ENCODE measurements at places on chromosomes 13 and 19. TPM values are rescaled to one million over a fixed set of nuclear protein-coding genes. Genes with fewer than 3 reads are reported as not detected.

The IGLON5 gene
- total RNA-seq: 26.7 TPM

The C5AR2 gene
- total RNA-seq: 2.6 TPM

The ZNF99 gene
- 0.63 TPM for total RNA-seq

The GNG8 gene
- total RNA-seq: not detected

The ZNF90 gene
- total RNA-seq: 2.5 TPM

The GPR12 gene
- total RNA-seq: 14.7 TPM

The PRSS57 gene
- not detected for total RNA-seq

The EFNA2 gene
- 1.7 TPM for total RNA-seq

The SERPINE3 gene
- total RNA-seq: 0.46 TPM

The C19orf73 gene
- total RNA-seq: 3.2 TPM

The TBC1D4 gene
- total RNA-seq: 20.3 TPM

The ZNF284 gene
- total RNA-seq: 5.4 TPM

The PRKCG gene
- total RNA-seq: 44.3 TPM

DNA sequence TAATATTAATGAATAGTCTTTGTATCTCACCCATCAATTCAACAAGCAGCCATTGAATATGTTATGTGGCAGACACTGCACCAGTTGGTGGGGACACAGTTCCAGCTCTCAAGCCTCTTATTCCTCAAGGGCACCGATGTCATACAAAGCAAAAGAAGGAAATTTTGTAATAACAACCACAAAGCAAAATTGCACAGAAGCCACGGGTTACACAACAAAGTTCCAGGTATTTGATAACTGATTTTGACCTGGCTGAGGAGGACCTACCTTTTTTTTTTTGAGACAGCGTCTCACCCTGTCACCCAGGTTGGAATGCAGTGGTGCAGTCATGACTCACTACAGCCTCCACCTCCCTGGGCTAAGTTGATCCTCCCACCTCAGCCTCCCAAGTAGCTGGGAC is 266.7 kb downstream of the FOXO1 start:
- DNase-seq: no peak

DNA sequence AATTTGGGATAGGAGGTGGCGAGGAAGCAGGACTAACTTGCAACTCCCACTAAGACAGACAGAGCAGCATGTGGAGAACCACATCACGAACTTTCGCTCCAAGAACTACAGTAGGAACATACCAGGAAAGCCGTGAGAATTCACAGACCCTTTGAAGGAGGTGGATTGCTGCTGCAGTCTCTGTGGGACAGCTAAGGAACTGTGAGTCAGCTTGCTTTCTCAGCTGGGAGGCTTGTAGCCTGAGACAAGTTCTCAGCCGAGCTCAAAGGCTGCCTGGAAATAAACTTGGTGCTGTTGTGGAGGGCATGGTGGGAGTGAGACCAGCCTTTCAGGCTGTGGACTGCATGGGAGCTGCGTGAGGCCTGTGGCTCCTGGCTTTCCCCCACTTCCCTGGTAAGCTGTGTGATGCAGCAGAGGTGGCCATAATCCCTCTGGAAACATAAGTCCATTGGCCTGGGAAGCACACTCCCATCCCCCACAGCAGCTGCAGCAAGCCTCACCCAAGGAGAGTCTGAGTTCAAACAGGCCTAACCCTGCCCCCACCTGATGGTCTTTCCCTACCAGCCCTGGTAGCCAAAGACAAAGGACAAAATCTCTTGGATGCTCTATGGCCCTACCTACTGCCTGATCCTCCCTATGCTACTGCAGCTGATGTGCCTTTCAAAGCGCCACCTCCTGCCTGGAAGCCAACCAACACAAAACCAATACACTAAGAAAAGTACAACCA is 441.1 kb upstream of the HTR2A start:
- DNase-seq: peak; percentile 29

DNA sequence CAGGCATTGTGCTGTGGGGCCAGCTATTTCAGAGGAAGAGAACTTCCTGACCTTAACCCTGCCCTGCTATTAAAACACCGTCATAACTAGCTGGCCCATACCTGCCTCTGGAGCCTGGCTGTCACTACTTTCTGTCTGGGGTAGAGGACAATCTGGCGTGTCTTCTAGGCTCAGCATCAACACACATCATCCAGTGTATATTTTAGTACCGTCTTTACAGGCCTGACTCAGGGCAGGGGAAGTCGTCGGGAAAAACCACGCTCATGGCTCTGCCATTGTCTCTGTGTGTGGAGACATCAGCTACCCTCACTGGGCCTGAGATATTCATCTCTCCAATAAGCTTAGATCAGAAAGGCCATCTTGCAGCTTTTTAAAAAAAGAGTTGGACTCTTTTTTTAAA is 151.1 kb downstream of the KATNAL1 start:
- no peak for DNase-seq

GRCh38 chr13:49615836-49616675 is 12.3 kb upstream of the ARL11 start:
- DNase-seq: no peak

DNA sequence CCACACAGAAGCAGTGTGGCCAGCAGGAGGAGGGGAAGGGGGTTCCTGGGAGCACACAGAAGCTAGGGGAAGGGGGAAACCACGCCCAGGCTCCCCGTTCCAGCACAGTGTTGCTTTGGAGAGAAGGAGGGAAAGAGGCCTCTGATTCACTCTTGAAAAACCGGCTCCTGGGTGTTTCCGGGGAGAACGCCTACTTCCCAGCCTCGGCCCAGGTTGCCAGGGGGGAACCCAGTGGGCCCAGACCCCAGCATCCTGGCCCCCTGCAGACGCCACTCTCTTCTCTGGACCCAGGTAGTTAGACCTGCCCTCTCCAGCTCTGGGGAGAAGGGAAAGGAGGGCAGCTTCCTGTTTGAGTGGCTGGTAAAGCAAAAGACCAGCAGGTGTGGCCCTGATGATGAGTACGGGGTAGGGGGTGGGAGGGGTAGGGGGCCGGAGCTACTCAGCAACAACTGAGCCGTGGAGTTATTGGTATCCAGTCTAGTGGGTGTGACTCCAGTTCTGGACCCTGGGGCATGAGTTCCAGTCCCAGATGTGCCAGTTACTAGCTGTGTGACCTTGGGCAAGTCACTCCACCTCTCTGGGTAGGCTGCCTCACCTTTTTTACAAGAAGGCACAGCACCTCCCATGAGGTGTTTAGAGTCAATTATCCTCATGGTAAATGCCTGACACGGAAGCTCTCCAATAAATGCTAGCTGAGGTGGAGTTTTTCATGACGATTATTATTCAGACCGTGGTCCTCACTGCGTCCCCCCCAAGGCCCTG is 836 bp downstream of the GIPC1 start:
- DNase-seq: no peak

- DNase-seq: no peak
Observed at GRCh38 chr19:7506385-7507328, 9.2 kb upstream of the ZNF358 start.

GRCh38 chr13:60164234-60164889 is 634 bp upstream of the DIAPH3 start:
- no peak for DNase-seq

- DNase-seq: no peak
Observed at GRCh38 chr19:15107061-15108010, at the start of gene SYDE1. Gene SYDE1, plus strand, starts transcription at chr19:15107401. Its CDS starts 33 bp downstream, at chr19:15107434.

- DNase-seq: no peak
Observed at GRCh38 chr13:99004978-99005377, 27.1 kb upstream of the DOCK9 start.

DNA sequence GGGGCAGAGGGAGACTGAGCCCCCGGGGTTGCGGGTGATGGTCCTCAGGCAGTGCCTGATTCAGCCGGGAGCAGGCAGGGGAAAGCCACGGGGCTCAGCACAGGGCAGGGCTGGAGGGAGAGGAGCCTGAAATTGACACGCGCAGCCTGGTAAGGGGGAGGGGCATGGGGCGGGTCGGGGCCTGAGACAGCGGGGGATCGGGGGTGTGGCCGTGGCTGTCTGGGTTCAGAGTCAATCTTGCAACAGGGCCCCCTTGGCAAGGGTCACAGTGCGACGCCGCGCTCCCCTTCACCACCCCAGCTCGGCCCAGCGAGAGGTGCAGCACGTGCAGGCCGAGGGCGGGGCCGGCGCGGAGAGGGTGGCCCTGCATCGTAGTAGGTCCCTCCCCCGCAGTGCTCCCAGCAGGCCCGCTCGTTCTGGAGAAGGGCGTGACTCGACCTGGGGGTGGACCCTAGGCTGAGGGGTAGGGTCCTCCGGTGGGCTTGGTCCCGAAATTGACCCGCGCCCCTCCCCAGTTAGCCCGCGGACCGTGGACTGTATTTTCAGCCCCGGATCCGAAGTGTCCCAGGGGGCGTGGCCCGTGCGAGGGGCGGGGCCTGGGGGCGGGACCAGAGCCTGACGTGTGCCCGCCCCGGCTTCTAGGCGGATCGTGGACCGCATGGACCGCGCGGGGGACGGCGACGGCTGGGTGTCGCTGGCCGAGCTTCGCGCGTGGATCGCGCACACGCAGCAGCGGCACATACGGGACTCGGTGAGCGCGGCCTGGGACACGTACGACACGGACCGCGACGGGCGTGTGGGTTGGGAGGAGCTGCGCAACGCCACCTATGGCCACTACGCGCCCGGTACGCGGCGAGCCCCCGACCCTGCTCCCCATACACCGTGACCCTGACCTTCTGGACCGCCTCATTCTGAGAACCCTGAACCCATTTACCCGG is 6.0 kb downstream of the RCN3 start:
- peak; percentile 59 for DNase-seq

GRCh38 chr19:8731428-8732169 is 10.2 kb downstream of the OR2Z1 start:
- no peak for DNase-seq

- DNase-seq: no peak
Observed at GRCh38 chr13:69921156-69921555, 186.5 kb upstream of the ATXN8OS start.

DNA sequence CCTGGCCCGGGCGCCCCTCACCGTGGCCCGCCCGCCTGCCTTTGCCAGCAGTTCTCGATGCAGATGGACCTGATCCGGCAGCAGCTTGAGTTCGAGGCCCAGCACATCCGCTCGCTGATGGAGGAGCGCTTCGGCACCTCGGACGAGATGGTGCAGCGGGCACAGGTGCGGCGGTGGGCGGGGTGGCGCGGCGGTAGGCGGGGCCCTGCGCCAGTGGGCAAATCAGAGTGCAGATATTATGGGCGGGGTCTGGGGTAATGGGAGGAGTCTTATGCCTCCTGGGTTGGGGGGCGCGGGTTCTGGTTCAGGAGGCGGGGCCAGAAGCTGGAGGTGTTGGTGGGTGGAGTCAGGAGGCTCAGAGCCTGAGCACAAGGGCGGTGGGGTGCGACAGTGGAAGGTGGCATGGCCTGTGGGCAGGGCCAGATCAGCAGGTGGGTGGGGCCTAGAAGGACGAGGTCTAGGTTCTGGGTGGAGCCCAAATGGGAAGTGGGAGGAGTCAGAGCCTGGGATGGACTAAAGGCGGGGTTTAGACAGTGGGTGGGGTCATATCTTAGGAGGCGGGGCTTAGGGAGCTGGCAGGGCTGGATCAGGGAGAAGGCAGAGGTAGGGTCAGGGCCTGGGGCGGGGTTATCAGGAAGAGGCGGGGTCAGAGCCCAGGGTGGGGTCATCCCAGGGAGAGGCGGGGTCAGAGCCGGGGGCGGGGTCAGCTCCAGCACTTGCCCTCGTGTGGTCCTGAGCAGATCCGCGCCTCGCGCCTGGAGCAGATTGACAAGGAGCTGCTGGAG is 5.6 kb downstream of the APC2 start:
- no peak for DNase-seq

DNA sequence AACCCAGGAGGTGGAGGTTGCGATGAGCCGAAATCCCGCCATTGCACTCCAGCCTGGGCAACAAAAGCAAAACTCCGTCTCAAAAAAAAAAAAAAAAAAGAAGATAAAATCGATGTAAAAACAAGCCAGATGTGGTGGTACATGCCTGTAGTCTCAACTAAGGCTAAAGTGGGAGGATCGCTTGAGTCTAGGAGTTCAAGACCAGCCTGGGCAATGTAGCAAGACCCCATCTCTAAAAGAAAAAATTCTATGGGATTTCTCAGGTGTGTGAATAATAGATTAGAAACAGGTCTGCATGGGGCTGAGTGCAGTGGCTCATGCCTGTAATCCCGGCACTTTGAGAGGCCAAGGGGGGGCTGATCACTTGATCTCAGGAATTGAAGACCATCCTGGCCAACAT is 11.1 kb downstream of the PGPEP1 start:
- no peak for DNase-seq

DNA sequence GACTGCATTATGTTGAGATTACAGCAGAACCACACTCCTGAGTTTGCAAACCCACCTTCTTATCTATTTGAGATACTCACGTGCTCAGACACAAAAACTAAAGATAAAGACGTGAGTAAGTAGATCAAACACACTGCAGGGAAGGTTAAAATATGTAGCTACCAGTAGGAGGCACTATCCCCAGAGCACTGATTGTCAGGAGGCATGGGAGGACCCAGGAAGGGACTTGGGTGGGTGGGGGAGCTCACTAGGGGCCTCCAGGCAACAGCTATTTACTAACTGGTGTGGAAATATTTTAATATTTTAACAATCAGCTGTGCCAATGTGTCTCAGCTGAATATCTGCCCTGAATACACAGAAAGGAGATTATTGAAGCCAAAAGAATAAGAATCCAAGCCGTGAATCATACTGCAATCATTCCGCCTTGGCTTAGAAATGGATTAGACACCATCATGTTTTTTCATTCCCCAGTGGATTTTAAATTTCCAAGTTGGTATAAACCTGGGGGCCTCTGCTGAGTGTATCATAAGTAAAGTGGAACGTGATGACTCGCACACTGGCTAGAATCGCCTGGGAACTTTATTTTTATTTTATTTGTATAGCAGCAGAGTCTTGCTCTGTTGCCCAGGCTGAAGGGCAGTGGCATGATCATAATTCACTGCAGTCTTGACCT is 73.2 kb upstream of the CACNA1A start:
- no peak for DNase-seq

- DNase-seq: peak; percentile 88
Observed at GRCh38 chr19:56477429-56478338, 539 bp upstream of the ZNF667 start.

DNA sequence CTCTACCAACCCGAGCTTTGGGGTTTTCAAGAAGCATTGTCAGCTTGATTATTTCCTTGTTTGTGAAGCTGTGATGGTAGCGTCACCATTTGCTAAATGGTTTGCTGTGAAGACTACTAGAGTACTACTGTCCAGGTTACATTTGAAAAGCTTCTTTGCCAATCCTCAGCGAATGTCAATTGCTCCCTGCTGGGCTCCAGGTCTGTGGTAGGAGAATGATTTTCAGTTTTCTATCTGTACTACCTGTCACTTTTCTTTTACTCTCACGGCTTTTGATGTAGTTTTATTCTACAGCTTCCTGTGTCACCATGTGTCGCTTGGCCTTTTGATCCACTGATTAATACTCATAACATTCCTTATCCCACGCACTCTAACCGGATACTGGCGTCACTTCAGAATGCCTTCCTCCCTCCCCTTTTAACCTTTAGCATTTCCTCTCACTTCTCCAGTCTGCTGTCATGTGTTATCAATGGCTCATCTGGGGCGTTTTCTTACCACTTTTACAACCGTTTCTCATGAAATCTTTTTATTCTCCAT is 7.5 kb upstream of the GPR183 start:
- no peak for DNase-seq

GRCh38 chr13:111789420-111789819 is 277.5 kb upstream of the SOX1 start:
- DNase-seq: no peak

DNA sequence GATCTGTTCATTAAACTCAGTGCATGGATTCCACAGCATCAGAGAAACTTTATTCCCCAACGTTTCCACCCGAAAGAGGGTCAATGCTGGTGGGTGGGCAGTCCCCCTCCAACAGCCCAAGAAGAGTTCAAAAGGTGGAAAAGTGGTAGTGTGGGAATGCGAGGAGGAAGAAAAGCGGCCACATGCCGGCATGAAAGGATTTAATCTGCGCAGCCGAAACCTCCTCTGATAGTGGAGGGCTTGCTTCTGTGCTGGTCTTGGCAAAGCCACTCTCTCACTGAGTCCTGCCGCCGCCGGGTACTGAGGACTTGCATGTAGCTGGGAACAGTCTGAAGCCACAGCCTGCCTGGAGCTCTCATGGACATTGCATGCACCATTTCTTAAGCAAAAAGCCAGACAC is 136.2 kb upstream of the ZNF536 start:
- DNase-seq: peak; percentile 67

Data from dorsolateral prefrontal cortex (tissue), 122 donors.